ENCODE measurements at places on chromosomes 7 and 10.

DNA sequence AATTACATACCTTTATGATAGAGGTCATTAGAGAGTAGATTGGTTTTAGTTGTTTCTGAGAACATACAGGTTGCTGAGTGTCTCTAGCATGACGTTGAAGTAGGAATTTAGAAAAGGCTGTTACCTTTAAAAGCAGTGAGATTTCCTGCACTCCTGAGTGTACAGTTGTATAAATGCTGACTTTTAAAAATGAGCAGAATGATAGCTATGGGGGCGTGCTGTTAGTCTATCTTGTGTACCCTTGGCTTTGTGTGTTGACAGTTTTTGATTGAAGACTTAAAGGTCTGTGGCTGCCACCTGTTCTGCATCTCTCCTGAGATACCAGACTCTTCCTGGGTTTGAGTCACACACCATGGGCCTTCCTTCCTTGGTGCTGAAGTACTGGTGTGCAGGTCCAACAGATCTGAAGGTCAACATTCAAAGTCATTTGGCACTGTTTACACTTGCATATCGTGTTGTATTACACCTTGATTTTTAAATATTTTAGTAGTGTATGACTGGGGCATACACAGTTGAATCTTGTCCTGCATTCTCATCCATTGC is 23.8 kb downstream of the DNAJB6 start:
- no peak for DNase-seq

DNA sequence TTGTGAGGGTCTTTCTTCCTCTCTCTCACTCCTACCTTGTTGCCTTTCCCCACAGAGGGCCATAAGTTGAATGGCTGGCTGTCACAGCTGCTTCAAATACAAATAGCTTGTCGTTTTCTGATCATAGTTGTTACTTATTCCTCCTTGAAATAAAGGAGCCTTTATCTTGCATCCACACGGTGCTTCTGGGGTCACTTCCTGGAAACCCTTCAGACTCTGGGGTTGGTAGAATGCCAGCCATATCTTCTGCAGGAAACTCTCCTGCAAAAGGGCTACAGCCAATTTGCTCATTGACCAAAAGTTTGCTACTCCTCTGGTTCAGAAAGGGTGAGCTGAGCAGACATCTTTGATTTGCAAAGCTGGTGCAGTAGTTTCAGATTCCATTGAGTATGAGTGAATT is 70.4 kb downstream of the FAM185A start:
- DNase-seq: no peak

- no peak for DNase-seq
Measured at GRCh38 chr10:121609426-121610380, 11.5 kb upstream of the FGFR2 start.

DNA sequence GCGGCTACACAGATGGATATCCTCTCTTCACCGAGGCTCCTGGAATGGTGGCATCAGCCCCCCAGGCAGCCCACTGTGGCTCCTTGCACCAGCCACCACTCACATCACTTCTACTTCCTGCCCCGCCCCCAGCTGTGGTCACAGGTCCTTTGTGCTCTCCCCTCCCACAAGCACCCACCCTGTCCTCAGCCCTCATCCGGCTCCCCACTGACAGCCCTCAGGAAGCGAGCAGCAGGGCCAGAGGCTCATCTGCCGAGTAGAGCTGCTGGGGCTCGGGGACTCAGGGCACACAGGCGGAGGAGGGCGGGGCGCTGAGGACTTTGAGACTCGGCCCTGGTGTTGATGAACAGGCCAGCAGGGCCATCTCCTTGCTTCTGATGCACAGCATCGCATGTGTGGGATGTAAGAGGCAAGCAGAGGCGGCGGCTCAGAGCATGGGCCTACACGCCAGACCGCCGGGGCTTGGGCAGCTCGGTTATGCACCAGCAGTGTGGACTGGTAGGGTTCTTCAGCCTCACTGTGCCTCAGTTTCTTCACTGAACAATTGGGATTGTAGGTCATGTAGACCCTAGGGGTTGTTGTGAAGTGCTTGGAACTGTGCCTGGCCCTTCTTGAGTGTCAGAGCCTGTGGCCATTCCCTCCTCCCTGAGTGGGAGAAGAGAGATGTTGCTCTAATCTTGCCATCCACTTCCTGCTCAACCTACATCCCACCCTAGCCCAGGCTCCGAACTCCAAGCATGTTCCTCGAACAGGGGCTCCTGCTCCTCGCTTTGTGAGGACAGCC is at the start of gene PRF1:
TSS of gene PRF1 (minus strand) at position 77 of the 784 bp plus-strand sequence. CDS start 1,839 bp downstream, outside the sequence.
- DNase-seq: no peak

GRCh38 chr7:144134116-144134515 is 11.1 kb downstream of the OR2A14 start:
- no peak for DNase-seq

DNA sequence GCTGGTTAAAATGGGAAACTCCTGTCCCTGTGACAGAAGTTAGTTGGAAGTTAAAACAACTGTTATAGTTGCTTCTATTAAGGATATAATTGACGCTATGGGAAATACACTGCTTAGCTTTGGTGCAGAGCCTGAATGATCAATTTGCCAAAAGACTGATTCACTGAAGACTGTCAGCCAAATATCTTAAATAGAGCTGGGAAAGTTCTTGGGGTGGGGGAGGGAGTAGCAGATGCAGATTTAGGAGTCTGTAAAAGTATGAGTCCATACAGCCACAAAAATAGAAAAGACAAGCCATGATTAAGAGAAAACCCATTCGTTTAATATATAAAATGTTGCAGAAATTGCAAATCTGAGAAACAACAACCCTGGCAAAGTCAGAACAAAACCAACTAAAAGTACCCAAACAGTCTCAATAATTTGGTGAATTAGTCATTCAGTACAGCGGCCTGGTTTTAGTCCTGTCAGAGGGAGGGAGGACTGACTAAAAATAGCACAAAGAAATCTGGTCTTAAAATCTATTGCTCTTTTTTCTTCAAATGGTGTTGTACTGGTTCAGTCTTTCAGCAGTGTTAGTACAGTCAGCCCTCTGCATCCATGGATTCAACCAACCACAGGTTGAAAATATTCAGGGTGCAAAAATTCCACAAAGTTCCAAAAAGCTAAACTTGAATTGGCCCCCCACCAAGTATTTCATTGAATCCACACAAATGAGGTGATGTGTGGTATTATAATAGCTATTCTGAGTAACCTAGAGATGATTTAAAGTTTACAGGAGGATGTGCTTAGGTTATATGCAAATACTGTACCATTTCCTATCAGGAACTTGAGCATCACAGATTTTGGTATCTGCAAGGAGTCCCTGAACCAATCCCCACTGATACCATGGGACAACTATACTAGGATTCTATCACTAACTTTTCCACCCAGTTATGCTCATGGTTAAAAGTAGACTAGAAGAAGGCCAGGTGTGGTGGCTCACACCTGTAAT is 30.0 kb downstream of the STK17A start:
- DNase-seq: no peak

- DNase-seq: no peak
Measured at GRCh38 chr10:101090597-101090996, 28.8 kb downstream of the KAZALD1 start.

All from GOT3 (cell line).